ENCODE measurements at places on chromosomes 6 and 20.
A peak's percentile ranks its signal among the peaks of the same experiment; 100 is the strongest.

DNA sequence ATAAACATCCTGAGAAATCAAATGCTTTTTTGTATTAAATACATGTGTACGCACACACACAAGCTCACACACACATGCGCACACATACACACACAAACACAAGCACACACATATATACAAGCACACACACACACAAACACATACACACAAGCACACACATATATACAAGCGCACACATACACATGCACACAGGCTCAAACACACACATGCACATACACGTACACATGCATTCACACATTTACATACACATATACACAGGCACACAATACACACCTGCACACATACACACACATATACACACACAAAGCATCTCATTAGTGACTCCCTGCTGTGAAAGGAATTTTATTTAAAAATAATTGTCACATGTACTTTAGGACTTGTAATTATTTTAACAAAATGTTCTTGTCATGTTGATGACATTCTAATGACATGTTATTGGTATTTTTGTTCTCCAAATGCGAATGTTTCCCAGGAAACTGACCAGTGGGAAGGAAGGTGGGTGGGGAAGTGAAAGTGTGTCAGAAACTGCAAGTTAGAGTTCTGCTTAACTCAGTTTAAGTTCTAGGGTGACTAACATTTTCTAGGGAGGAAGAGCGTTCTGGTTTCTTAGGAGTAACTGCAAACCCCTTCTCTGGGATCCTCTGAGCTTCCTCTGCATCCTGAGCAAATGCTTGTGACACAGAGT lies 113.9 kb upstream of the ZNF217 start:
- no peak for DNase-seq

GRCh38 chr20:24100370-24101011 lies 111.9 kb upstream of the GGTLC1 start:
- peak; percentile 42 for DNase-seq

- no peak for DNase-seq
Measured at GRCh38 chr6:157047951-157048350, 270.8 kb downstream of the ARID1B start.

GRCh38 chr6:34992376-34992775 lies 103.3 kb downstream of the ANKS1A start:
- no peak for DNase-seq

- no peak for DNase-seq
Measured at GRCh38 chr6:97049253-97050011, 124.9 kb downstream of the KLHL32 start.

DNA sequence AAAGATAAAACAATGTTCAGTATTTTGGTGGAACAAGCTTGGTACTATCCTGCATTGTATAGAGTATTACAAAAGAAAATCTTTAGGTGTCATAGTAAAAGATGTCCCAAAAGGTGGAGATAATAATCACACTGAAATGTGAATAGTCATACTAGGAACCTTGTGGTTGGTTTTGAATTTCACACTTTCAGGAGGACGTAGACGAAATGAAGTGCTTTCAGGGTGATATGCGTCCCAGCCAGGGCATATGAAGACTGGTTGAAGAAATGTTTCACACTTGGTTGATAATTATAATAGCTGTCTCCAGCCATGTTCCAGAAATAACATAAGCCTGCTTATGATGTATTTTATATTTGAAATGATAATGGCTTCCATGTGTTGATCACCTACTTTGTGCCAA lies 60.4 kb downstream of the SCAND1 start:
- no peak for DNase-seq

DNA sequence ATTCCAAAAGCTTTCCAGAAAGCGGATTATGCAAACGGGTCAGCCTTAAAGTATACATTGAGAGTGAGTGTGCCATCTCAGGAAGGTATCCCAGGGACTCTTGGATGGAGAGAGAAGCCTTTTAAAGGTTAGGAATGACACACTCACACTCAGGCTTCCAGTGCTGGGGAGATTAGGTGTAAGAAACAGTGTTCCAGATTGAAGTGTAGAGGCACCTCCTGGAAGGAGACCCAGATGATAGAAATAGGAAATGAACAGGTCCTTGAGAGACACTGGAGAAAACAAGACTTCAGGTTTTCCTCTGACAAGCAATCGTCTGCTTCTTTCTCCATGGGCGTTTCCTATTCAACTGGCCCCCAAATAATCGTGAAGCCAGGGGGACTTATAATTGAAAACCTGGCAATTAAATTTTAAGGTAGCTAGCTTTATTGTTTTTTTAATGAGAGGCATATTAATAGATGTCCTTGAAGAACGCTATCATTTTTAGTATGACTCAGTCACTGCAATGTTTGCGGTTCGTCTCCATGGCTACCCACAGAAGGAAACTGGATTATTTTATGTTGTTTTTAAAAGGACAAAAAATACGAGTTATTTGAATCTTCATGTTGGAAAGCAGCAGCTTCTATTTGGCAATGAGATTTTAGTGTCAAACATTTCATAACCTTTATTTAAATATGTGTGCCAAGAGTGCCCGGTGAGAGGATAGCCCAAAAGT lies 85.3 kb downstream of the TRMT6 start:
- no peak for DNase-seq

GRCh38 chr6:170074435-170074834 lies 216.4 kb downstream of the DLL1 start:
- DNase-seq: no peak

DNA sequence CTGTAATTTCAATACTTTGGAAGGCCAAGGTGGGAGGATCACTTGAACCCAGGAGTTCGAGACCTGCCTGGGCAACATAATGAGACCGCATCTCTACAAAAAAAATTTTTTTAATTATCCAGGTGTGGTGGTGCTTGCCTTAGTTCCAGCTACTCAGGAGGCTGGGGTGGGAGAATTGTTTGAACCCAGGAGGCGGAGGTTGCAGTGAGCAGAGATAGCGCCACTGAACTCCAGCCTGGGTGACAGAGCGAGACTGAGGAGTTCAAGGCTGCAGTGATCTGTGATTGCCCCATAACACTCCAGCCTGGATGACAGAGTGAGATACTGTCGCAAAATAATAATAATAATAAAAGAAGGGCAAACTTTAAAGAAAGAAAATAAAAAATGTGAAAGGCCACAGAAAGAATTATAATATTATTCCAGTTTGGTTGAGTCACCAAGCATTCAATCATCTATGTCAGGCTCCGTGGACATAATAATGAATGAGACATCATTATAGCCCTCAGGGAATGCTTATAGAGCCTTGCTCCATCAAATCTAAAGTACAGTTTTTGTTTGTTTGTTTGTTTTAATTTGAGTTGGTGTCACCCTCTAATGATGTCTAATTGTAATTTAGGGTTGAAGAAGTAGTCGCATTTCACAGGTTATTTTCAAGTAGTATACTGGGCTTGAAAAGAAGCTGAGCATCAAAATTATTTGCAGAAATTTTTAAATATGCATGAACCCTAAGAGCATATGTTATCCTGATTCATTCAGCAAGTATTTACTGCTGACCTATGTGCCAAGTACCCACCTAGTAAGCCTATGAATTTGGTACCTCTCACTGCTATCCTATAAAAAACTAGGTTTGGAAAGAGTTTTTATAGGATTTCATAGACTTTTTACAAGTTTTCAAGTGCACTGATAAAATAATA lies 15.1 kb downstream of the GLYATL3 start:
- no peak for DNase-seq

DNA sequence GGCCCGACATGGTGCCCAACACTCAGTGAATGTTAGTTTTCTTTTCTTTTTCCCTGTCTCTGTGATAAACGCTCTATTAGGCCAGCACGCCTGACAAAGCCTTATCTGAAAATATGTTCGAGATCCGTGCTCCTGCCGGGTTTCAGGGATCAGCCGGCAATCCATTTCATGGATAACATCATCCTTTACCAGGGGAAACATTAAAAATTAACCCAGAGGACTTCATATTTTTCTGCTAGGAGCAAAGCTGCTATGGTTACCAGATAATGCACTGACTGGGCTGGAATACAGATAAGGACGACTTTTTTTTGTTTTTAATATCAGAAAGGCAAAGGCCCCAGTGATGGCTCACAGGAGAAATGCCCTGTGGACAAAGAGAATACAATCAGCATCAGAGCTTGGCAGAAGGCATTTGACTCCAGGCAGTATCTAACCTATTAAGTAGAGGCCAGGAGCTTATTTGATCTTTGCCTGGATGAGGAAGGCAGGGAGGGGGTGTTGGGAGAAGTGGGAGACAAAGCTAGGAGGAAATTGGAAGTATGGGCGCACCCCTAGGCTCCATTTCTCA lies 482.0 kb upstream of the CHD6 start:
- no peak for DNase-seq

DNA sequence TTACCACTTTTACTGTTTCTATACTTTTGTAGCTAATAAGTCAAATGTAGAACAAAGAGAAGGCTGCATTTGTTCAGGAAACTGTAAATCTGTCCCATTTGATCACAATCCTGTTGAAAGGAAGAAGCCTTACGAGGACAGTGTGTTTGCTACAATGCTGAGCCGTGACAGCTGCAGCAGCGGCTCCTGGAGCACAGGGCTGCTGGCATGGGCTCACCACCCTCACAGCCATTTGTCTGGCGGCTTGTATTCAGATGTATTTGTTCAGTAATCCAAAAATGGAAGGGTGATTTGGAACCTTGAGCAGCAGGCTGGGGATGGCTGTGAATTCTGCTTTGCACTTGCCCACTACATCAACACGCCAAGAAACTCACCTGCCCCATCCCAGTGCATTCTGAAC lies 5.7 kb downstream of the TUBB2A start:
- no peak for DNase-seq

DNA sequence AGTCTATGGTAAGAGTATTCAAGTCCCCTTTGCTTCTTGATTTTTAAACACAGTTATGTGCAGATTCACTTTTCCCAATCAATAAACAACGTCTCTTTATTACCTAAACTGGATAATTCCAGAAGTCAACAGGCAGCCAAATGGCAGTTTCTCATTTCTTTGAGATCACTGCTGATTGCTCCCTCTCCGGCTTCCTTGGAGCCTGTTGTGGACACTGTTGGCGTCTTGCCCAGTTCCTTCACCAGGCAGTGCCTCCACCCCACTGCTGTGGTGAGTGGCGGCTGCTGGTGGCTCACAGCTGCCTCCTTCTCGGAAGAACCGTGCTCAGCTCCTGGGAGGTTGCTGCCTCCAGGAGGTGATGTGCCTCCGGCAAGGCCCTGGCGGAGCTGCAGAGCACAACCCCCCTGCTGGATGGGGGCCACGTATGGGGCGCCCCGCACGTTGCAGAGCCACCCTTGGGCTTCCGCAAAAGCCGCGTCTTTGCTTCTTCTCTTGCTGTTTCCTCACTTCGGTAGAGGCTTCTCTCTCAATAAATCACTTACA lies 105.1 kb upstream of the CNKSR3 start:
- peak; percentile 80 for DNase-seq

GRCh38 chr6:87723170-87724078 lies 21.4 kb upstream of the AKIRIN2 start:
- DNase-seq: peak; percentile 60

DNA sequence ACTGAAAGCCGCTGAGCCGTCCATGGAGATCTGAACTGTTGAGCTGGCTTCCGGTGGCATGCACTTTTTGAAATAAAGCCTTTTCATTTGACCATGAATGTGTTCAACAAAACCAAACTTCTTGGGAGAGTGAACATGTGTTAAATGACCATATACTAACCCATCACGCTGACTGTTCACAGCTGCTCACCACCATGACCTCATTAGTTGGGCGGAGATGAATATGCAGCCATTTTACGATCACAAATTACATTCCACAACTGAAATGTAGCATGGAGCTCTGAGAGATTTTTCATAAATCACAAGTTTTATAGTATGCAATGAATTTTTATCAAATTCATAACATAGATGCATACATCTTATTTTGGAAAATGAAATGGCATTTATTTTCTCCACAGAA lies 4.2 kb downstream of the RAMACL start:
- no peak for DNase-seq

- no peak for DNase-seq
Measured at GRCh38 chr6:121305957-121306607, 28.2 kb downstream of the TBC1D32 start.

DNA sequence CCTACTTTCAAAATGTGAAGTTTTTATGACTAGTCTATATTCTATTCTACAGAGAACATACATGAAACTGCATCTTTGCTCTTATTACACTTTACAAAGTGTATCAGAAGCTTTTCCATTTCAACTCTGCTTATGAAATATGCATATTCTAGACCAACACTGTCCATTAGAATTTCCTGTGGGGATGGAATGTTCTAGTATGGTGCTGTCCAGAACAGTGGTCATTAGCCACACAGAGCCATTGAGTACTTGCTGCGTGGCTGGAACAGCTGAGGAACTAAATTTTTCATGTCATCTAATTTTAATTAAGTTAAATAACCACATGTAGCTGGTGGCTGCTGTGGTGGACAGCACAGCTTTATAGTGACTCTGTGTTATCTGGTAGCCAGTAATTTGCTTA lies 105.9 kb upstream of the PDE10A start:
- no peak for DNase-seq

DNA sequence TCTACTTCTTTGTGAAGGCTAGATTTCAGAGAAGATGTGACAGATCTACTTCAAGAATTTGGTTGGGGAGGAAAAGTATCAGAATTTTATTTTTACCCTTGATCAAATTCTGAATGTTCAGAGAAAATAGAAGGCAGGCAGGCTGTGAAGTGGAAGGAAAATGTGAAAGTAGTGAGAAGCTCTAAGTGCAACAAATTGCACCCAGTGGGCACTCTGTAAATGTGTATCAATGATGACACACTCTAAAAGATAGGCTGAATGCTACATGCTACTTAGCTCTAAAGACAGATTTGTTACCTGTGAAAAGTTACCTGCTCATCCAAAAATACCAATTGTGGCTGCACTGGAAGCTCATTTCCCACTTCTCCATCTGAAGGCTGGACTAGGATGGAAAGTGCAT lies 438.6 kb downstream of the PKHD1 start:
- no peak for DNase-seq

DNA sequence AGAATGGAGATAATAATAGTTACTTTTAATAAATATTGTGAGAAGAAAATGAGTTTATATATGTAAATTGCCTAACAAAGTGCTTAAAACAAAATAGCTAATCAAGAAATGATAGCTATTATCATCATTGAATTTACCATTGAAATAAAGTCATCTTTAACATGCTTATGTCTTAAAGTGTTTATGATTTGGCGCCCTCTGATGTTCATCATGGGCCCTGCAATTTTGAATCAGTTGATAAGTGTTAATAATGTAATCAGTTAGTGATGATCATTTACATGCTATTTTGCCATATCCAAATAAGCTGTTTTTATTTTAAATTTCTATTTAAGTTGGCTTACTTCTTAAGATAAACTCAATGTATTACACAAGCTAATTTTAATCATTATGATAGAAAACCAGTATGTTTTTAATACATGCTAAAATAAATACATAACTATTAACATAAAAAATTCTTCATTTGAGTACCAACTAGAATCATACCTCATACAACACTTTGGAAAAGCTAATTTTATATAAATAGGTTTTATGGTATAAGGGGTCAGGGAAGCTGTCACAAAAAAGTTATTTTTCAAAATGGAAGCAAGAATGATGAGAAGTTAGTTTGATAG lies 39.2 kb upstream of the TPD52L1 start:
- peak; percentile 30 for DNase-seq

GRCh38 chr20:1870792-1871550 lies 24.2 kb upstream of the SIRPA start:
- no peak for DNase-seq

Measured in left cardiac atrium (tissue), 4 donors.